ENCODE measurements at places on chromosomes 16 and 17.

GRCh38 chr16:69481901-69482341 is 57.5 kb downstream of the CYB5B start:
- DNase-seq, result peak; percentile 66

DNA sequence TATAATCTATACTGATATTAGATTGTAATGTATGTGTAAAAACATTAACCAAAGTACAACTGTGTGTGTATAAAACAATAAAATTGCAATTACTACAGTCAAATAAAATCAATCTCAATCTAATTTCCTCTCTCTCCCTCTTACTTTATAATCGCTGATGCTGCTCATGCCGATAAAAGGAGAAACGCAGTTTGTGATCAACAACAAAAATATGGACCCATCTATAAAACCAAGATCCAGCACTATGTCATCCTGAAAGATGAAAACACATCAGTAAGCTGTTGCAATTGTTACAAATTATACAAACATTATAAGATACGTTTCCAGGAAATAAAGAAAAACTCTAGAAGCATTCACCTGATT is 33.5 kb upstream of the ABCA6 start:
- DNase-seq, result no peak

GRCh38 chr17:48617471-48618255 is 2.6 kb upstream of the HOXB8 start:
- DNase-seq, result no peak

DNA sequence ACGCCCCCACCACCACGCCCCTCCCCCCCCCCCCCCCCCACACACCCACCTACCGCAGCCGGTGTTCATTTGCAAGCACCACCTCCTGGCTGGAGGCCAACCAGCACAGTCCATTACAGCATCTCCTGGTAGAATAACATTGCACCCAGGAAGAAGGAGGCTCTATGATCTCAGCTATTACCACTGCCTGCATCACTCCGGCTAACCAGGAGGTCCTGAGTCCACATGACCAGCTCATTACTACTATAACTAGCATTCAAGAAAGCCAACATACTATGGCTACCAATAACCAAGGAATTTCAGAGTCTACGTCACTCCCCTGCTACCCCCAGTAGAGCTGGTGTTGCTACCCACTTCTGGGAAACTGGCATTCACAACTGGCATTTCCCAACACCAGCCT is 81.1 kb upstream of the ALOX12 start:
- peak; percentile 60 for DNase-seq

- no peak for DNase-seq
These were observed 5.4 kb upstream of the P2RX1 start for GRCh38 chr17:3921502-3922319.

GRCh38 chr17:82294064-82294773 is 20.7 kb upstream of the CSNK1D start:
- DNase-seq, result no peak
